Fibroblast of pulmonary artery (primary cell): ENCODE measurements at places on chromosomes 6 and 20.

DNA sequence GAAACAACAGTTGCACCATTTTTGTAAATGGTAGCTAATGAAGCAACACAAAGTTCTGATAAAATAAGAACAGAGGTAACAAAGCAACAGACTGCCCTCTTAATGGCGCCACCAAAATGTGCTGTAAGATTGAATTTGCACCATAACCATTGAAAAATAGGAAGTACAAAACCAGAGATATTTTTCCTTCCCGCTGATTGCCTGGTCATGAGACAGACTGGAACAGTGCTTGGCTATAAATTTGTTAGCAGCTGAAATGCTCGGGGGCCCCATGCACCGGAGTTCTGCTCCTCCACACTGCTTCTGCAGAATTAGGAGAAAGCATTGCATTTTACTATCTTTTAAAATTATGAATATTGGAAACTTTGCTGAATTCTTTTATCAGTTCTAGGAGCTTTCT lies 164.4 kb upstream of the QKI start:
- DNase-seq, result no peak

DNA sequence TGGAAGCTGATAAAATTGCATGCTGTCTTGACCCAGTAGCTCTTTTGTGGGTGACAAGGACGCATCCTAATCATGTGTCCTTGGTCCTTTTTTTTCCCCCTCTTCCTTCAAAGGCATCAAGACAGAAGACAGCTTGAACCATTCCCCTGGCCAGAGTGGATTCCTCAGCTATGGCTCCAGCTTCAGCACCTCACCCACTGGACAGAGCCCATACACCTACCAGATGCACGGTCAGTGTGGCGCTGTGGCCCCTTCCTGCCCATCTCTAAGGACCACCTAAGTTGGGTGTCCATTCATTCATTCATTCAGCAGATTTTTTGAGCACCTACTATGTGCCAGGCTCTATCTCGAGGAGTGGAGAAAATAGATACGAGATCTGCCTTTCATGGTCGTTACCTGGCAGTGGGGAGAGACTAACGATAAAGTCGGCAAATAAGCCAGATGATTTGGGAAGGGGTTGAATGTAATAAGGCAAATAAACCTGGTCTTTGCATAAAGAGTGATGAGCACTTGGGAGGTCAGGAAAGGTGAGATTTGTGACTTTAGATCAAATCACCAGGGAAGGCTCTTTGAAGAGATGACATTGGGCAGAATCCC lies 121.5 kb downstream of the EYA2 start:
- DNase-seq, result no peak

DNA sequence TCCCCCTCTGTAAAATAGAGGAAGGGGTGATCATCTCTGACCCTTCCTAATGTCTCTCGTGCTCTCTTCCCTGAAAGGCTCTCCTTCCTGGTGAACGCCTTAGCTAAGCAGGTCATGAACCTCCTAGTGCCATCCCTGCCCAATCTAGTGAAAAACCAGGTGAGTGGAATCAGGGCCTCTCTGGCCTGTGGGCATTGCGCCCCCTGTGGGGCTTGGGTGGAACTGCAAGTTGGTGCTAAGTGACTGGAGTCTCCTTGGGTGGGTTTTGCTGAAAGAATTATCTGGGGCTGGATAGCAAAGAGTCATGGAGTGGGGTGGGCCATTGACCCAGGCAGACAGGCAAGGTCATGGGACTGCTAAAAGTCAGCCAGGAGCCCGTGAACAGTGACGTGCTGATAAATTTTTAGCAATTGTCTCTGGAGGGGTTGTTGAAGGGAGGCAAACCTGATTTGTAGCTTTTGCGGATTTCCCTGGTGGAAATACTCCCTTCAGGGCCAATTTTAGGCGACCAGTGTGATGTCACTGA lies 8.9 kb downstream of the BPIFB1 start:
- peak; percentile 17 for DNase-seq

DNA sequence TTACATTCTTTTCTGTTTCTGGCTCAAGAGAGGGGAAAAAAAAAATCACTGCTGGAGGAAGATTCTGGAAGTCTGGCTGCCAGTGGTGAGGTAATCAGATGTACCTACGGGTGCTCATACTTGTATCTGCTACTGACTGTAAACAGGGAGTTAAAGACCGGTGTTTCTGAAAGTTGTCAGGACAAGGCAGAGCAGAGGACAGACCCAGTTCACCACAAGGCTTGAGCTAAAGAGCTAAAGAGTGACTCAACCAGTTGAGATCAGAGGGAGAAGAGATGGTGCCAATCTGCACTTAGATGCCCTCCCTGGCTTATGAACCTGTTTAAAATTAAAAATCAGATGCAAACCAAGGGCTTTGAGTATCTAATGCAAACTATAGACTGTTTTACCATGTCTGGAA lies 55.4 kb downstream of the CEP162 start:
- no peak for DNase-seq

DNA sequence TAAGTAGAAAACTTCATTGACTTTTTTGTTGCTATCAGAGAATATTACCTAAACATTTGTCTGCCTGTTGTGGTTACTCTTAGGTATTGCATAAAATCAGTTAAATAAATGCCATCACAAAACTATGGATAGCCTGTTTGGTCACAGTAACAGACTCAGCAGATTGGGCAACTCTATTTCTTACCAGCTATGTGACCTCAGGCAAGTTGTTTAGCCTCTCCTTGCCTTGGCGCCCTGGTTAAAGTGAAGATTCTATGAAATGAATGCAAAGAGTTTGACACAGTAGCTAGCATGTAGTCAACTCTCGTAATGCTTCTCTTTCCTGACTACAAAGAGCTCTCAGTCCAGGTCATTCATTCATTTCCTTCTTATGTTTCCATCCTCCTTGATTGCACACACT lies 82.5 kb upstream of the ID4 start:
- peak; percentile 13 for DNase-seq

- no peak for DNase-seq
Measured at GRCh38 chr6:79941489-79942151, 5.7 kb downstream of the ELOVL4 start.

DNA sequence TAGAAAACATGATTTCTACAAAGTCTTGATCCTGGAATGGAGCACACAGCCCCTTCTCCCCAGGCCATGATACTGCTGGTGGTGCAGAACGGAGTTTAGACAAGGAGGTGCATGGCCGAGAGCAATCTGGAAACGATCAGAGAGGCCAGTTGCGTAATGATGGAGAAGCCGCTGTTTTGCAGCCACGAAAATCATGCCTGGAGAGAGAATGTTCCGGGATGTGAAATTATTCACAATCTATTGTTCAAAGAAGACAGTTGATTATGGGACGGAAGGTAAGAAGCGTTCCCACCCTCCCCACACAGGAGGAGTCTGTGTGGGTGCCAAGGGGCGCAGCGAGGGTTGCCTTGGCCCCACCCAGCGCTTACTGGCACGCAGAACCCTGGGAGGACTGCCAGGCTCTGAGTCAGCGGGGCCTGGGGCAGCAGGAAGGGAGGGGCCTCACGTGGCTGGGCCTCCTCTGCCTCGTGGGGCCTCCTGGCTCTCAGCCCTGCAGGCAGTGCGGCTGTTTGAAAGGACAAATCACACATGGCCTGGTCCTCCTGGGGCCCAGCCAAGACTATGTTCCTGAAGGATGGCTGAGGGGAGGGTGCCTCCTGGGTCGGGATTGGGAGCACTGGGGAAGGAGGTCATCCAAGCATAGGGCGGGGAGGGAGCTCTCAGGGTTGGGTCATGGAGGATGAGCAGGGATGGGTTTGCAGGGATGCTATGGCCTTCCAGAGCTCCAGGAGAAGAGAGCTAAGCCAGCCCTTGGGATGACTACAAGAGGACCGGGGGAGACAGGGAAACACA lies 8.7 kb upstream of the AP5S1 start:
- DNase-seq, result peak; percentile 100

GRCh38 chr6:117397536-117398227 lies 28.1 kb downstream of the ROS1 start:
- peak; percentile 3 for DNase-seq

GRCh38 chr20:25037288-25038102 lies 20.4 kb downstream of the ACSS1 start:
- no peak for DNase-seq

- DNase-seq, result no peak
Measured at GRCh38 chr6:114707081-114707620, 364.3 kb upstream of the HS3ST5 start.

DNA sequence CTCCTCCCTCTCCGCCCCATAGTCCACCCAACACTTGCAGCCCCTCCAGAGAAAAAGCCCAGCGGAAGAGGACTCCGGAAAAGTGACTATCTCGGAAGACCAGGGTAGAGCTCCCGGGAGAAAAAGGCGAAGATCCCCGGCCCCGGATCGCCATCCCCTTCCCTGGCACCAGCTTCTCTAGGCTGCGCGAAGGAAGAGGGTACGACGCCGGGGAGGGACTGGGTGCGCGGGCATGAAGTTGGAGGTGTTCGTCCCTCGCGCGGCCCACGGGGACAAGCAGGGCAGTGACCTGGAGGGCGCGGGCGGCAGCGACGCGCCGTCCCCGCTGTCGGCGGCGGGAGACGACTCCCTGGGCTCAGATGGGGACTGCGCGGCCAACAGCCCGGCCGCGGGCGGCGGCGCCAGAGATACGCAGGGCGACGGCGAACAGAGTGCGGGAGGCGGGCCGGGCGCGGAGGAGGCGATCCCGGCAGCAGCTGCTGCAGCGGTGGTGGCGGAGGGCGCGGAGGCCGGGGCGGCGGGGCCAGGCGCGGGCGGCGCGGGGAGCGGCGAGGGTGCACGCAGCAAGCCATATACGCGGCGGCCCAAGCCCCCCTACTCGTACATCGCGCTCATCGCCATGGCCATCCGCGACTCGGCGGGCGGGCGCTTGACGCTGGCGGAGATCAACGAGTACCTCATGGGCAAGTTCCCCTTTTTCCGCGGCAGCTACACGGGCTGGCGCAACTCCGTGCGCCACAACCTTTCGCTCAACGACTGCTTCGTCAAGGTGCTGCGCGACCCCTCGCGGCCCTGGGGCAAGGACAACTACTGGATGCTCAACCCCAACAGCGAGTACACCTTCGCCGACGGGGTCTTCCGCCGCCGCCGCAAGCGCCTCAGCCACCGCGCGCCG lies 822 bp downstream of the FOXQ1 start:
- no peak for DNase-seq

DNA sequence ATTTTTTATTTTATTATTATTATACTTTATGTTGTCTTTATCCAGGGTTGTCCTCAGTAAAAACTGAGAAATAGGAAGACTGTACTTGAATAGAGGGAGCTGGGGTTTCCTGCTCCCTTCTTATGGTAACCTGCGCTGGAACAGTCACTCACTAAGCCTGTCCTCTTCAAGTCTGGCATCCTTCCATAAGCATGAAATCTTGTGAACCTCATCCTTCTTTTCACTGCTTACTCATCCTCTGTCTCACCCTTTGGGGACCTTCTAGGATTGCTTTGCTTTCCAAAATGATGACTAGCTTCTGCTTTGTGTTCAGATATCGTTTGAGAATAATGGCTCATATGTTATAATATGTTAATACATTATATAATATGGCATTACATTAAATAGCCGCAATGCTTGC lies 90.6 kb downstream of the C6orf118 start:
- DNase-seq, result peak; percentile 21

DNA sequence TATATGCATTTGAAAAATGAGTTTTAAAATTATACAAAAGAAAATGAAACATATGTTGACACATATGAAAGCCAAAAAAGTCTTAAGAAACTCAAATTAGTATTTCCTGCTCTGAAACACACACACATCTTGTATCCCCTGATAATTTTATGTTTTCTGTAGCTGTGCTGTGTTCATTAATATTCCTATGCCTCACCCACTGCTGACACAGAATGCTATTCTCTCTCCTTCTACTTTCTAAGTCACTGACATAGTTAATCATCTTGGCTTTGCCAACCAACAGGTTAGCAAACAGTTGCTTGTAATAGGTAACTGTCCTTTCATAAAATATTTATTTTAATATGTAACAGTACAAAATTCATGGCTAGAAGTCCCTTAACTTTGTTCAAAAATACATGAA lies 140.7 kb downstream of the DST start:
- no peak for DNase-seq

DNA sequence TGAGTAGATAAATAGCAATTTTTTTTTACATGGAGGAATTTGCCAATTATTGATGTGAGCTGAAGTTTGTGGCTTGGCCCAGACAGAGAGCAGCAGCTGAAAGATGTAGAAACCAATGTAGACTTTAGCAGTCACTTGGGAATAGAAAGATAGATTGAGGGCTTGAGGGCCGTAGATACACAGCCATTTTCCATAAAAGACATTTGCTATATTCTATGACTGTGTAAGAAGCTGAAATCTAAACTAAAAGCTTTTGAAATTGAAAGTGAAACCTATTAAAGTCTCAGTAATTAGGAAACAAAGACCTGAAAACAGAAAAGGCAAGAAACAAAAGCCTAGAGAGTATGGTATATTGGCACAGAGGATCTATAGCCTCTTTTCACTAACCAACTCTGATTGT lies 332.7 kb downstream of the CENPW start:
- peak; percentile 24 for DNase-seq

DNA sequence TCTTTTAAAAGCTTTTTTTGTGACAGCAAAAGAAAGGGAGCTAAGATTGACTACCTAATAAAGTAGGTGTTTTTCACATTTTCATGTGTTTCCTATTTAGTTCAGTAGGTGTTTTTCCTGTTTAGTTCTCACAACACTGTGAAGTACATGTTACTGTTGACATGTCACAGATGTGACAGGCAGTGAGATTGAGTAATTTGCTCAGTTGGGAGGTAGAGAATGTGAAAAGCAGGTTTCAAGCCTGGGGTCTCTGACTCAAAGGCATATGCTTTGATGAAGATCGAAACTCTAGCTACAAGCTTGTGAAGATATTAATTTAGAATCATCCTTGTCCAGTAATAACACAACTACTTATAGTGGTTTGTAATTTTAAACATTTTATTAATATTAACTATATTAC lies 43.1 kb downstream of the SLX4IP start:
- no peak for DNase-seq

- no peak for DNase-seq
Measured at GRCh38 chr6:127090051-127090450, 28.4 kb upstream of the RSPO3 start.

DNA sequence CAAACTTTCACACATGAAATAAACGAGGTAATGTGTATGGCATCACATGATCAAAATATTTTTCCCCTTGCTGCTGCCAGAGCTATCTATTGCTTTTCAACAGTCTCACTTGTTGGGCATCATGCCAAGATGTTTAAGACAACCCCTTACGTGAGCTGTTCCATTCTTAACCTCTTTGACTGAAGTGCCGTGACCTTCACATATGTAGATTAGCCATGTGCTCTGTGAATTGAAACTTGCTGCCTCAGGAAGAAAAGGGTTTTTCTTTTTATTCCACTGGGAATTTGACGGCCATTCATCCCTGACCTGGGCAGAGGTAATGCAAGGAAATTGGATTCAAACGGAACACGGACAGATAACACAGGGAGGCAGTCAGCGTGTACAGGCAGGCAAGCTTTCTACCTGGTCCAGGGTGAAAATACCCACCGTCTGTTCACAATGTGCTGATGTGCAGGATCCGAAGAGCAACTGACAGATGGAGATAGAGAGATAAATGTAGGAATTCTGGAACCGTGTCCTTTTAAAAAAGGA lies 14.2 kb downstream of the ARID1B start:
- peak; percentile 81 for DNase-seq

- no peak for DNase-seq
Measured at GRCh38 chr6:101401792-101402621, 8.5 kb downstream of the GRIK2 start.
